NCI-H2029 (cell line): ENCODE measurements at places on chromosomes 3 and 15.

DNA sequence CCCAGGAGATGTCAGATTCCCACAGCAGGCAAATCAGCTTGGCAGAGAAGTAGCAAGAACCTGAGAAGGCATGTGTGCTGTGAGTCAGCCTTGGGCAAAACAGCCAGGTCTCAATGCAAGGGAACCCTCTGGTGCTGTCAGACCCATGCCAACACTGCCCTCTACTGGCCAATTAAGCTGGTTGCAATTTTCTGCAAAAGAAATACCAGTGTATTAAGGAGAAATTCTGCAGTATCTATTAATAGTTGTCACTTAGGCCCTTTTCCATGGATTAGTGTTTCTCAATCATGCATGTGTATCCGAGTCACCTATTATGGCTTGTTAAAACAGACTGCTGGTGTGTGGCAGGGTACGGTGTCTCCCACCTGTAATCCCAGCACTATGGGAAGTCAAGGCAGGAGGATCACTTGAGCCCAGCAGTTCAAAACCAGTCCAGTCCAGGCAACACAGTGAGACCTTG, 26.2 kb downstream of the MAP4 start:
- peak; percentile 79 for DNase-seq

- no peak for DNase-seq
These were observed 89.0 kb upstream of the FNDC3B start for GRCh38 chr3:171950373-171950772.

DNA sequence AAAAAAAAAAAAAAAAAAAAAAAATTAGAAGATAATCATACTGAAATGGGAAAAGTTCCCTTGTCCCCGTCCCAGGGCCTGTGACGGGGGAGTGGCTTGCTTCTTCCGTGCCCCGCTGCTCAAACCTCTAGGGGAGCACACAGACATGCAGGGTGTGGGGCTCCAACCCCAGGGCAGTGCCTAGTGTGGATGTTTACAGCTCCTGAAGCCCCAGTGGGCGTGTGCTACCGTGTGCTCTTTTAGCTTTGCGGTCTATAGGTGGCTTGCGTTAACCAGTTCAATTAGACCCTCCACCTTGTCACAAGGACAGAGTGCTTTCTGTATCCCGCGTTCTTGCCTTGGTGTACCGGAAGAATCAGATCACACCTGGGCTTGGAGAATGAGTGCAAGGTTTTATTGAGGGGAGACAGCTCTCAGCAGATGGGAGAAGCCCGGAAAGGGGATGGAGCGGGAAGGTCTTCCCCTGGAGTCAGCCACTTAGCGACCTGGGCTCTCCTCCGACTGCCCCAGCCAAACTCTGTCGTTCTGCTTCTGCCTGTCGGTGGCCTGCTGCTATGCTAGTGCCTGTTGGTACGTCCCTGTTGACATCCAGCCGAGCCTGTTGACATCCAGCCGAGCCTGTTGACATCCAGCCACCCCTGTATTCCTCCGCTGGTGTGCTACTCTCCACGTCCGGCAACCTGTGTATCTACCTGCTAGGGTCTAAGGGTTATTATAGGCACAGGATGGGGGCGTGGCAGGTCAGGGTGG, 569.8 kb downstream of the VGLL3 start:
- DNase-seq: no peak

DNA sequence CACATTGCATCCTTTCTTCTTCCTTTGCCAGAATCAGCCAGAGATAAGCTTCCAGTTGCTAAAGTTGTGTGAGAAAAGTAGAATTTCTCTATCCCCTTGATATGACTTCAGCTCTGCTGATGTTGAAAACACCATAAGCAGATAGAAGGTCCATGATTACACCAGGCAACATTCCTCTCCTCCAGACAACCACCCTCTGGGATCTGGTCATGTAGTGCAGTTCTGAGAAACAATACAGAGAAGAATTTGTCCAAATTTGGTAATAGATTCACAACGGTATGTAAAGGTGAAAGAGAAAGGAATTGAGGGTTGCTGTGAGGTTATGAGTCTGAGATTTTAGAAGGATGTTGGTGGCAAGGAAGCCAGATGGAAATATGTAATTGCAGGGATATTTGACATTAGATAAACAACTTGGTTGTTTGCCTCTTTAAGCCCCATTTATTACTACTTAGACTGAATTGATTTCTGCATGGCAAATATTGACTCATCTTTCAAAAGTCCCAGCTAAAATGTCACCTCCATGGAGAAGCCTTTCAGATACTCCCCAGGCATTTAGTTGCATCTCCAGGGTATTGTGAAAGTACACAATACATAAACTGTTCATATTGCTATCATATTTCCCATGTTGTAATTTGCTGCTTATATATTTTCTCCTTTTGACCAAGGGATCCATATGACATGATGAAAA, 134.9 kb downstream of the GAP43 start:
- DNase-seq: peak; percentile 5

- no peak for DNase-seq
These were observed 108.0 kb downstream of the BBX start for GRCh38 chr3:107630779-107631178.

DNA sequence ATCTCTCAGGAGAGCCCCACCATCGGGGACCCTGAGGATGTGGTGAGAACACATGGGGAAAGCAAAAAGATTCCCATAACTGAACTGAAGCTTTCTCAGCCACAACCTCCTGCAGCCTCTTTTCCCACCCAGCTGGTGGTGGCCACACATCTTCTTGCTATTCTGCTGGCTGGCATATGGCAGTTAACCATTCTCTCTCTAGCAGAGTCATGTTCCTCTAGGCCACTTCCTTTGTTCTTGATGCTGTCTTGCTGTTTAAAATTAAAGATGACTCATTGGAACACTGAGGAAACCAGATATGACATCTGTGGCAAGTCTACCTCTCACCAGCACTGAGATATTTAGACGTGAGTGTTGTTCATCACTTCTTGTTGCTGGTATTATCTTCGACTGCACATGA, 180.3 kb upstream of the ROBO2 start:
- DNase-seq: no peak

DNA sequence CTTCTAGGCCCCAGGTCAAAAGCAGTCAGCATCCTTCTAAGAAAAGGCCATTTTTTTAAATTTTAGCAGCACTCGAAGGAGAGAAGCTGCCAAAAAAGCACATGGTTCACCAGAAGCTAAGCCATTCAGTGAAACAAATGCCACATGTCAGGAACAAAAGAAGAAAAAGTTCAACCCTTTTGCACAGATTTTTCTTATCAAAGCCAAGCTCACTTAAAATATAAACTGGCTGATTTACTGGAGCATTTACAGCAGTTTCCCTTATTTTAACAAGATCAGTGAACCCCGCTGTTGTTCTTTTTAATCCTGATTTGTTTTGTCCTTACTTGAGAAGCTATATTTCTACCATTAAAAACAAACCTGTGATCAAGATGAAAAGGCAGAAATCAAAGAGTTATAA, 46.5 kb upstream of the SYNPR start:
- DNase-seq: no peak

DNA sequence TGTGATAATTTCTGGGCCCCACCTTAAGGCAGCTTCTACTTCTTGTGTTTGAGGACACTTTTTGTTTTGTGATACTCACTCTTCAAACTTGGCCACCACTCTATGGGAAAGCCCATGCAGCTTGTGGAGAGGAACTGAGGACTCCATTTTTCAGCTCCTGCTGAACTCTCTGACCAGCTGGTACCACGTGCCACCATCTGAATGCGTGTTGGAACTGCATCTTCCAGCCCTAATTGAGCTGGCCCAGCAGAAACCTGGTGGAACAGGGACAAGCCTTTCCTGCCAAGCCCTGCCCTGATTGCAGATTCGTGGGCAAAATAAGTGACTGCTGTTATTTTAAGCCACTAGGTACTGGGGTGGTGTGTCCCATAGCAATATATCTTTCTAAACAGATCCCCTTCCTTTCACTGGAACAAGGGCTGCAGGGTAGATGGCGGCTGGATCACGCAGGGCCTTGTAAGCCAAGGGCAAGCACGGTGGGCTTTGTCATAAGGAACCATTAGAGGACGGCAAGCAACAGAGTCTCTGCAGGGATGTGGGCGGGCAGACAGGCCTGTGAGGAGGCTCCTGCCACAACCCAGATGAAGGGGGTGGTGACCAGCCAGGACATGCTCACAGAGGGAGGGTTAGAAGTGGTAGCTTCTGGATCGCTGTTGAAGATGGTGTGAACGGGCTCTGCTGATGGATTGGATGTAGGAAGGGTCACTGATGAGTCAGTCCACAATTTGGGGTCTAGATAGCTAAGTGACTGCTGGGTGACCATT, 9.5 kb downstream of the H1-8 start:
- DNase-seq: no peak

GRCh38 chr3:89058371-89058770, 49.0 kb upstream of the EPHA3 start:
- no peak for DNase-seq

DNA sequence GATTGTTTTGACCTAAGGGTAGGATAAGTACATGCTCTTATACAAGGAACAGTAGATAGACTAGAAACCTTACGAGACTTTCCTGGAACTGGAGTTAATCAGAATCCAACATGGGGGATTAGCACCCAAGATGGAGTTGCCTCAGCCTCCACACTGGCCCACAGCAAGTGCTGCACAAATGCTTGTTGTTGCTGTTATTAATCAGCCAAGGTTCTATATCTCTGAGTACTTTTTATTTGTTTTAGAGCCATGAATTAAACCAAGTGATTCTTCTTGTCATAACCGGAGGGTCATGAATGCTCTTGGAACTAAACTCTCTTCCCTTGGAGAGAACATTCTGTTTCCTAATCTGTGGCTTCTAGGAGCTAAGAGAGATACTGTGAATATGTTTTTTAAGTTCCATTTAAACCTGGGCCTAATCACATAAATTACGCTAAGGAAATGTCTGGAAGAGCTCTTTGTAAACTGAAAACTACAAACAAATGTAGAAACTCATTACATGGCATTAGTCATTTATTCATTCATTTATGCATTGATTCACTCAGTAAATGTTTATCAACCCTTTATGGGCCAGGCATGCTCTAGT, 5.7 kb upstream of the IL16 start:
- no peak for DNase-seq

GRCh38 chr3:117490716-117491115, 781.1 kb downstream of the TUSC7 start:
- no peak for DNase-seq

GRCh38 chr3:112967828-112968227, 7.1 kb downstream of the CD200R1 start:
- no peak for DNase-seq

DNA sequence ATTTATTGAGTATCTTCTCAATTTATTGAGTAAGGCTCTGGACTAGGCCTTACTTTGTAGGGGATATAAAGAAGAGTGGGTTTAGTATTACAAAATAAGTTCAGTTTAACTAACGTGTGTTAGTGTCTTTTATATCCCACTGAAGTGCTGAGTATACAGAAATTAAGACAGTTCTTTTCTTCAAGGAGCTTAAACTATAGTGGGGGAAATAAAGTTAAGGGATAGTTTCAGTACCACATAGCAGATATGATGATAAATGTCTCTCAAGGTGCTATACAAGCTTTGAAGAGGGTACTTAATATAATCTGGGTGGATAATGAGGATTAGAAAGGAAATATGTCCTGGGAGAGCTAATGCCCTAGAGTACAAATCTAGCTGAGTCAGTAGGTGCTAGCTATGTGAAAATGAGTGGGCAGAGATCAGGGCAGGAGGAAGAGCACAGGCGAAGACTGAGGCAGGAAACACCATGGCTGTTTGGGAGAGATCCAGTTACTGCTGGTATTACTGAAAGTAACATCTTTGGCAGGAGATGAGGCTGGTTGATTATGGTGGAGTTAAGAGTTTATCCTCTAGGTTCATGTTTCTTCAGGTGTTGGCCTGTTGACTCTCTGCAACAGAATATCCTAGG, 46.0 kb downstream of the TEX9 start:
- no peak for DNase-seq

- DNase-seq: no peak
These were observed 306.7 kb downstream of the LRTM1 start for GRCh38 chr3:54621184-54621583.

GRCh38 chr3:15345066-15345607, 12.8 kb upstream of the SH3BP5 start:
- peak; percentile 94 for DNase-seq

GRCh38 chr3:50423543-50423942, 64.2 kb upstream of the TMEM115 start:
- peak; percentile 71 for DNase-seq
